ENCODE measurements at places on chromosomes 13 and 19.

DNA sequence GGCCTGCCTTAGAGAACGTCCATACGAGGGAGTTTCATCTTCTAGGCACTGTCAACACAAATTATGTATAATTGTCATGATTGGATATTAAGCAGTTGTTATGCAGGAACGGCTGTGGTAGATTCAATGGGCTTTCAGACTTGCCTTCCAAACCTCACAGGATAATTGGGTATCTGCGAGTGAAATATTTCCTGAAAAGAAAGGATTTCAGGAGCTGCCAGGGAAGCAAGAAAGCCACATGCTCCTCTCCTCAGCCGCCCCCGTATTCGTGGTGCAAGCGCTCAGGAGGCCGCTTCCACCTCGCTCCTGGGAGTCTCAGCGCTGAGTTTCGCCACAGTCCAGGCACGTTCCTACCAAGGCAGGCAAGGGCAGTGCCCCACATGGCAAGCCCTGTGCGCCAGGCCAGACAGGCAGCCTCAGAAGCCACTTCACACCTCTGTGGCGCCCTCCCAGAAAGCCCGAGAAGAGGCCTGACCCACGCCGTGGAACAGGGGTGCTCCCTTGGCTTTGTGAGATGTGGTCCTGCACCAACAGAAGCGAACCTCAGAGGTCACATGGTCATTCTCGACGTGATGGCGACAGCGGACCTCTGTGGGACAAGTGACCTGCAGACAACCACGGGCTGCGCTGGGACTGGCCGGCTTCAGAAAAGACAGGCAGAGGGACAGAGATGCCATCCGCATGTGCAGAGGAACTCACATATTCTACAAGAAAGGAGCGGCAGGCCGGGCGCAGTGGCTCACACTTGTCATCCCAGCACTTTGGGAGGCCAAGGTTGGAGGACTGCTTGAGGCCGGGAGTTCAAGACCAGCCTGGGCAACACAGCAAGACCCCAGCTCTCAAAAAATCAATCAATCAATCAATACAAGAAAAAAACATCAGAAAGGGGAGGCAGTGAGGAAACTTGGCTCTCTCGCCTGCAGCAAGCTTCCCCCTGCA, 41.4 kb downstream of the CEBPG start:
- no peak for DNase-seq

- DNase-seq = peak; percentile 12
These were observed 67.8 kb downstream of the SPACA7 start for GRCh38 chr13:112443995-112444311.

DNA sequence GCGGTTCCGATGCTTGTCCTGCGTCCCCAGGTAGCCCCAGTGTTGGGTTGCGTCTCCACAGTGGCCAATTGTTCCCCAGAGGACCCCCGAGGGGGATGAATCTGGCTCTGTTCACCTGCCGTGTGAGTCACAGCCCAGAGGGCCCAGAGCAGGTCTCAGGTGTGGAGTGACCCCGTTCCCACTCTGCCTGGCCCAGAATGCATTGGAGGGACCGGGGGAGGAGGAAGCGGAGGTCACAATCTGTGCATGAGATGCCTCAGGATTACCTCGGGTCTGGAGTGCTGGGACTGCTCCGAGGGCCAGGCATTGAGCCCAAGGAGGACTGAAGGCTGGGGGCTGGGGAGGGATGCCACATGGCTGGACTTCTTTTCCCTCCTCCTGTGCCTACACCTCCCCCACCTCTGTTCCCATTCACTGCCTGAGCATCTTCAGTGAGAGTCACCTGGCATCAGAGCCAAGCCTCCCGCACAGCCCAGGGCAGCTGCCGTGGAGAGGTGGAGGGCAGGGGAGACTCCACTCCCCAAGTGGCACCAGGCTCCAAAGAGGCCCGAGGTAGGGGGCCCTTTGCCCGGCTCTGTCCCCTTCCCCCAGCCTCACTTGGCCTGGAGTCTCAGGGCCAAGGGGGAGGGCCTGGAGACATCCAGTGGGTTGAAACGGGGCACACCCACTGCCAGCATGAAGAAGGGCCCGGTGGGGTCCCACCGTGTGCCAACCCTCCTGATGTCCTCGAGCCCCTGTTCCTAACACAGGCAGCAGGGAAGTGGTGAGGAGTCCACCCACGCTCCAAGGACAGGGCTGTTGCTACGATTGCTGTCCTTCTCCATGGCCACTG, 81.1 kb downstream of the CHST8 start:
- no peak for DNase-seq

GRCh38 chr19:633786-634639, 676 bp upstream of the POLRMT start:
- no peak for DNase-seq

DNA sequence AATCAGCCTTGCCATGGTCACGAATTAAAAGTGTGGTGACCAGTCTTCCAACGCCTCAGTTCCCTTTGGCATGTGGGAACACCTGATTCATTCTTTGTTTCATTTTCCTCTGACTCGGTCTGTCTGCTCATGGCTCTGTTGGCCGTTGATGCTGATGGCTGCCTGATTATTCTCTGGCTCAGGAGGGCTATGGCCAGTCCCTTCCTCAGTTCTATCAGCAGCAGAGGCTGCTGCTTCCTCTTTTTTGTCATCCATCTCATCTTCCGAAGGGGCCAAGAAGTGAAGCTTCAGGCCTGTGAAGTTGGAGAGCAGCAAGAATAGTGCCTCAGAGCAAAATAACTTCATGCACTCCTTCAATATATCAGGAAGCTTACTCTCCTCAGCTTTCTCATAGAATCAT, 9.5 kb upstream of the MLNR start:
- no peak for DNase-seq

- DNase-seq = peak; percentile 18
These were observed 412.8 kb downstream of the ZNF536 start for GRCh38 chr19:30784850-30785457.

DNA sequence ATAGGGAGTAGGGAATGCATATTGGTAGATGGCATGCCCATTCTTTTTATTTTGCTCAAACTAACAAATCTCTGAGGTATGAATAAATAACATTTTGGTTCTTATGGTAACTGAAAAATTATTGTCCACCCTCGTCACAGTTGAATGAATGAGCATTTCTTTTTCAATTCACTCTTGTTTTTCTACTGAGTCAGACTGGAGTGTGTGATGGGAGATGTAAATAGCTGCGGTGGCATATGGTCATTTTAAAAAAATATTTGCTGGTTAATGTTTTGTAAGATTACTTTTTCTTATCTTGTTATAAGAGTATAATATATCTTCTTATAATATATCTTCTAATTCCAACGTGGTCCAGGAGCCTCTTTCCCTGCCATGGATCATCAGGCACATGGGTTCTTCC, 586.5 kb downstream of the SLITRK5 start:
- DNase-seq = no peak

- DNase-seq = no peak
These were observed 802.7 kb downstream of the PCDH9 start for GRCh38 chr13:66427458-66427861.

DNA sequence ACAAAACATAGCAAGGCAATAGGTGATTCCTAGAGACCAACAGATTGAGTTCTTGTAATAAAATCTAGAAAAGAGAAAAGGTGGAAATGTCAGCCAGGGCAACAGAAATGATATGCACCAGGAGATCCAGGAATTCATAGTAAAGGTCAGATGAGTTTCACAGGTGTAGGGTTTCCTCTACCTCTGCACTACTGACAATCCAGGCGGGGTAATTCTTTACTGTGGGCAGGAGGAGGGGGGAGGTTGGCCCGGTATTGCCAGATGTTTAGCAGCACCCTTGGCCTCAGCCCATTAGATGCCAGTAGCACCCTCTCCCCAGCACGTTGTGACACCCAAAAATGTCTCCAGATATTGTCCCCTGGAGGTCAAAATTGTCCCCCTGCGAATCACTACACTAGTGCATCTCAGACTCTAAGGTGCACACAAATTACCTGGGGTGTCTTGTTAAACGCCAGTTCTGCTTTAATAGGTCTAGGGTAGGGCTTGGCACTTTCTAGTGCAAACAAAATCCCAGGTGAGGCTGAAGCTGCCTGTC, 3.5 kb upstream of the UBAC2 start:
- DNase-seq = no peak

GRCh38 chr19:35350591-35350990, 2.9 kb downstream of the FFAR1 start:
- no peak for DNase-seq

- DNase-seq = no peak
These were observed 10.3 kb downstream of the IER2 start for GRCh38 chr19:13160557-13160956.

DNA sequence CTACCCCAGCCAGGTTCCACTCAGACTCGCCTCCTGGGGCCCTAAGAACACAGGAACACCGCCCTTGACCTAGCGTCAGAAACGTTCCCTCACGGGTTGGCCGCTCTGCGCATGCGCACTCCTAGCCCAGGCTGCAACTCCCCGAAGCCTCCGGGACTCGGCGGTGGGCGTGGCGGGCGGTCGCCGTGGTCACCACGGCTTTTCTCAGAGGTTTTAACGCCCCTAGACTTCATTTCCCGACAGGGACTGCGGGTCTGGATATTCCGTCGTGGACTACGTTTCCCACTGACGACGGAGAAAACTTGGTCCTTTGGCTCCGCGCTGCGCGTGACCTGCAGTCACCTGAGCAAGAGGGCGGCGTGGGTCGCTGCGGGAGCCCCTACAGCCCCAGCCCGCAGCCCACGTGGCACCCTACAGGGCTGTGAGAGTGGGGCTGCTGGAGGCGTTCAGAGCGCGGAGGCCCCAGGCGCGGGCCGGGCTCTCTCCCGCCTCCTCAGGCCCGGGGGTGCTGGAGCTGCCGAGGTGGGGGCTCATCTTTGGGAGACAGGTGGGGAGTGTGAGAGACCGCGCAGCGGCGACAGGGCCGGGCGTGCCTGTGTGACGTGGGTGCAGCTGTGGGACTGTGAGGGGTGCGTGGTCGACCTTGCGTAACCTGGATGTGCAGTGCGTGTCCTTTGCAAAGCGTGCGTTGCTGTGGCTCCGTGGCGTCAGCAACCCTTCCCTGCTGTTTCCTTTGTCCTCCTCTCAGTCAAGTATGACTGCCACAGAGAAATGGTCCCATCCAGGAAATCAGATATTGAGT, 38.0 kb upstream of the ZNF573 start:
- no peak for DNase-seq

- no peak for DNase-seq
These were observed 7.6 kb upstream of the LMNB2 start for GRCh38 chr19:2464389-2464788.

GRCh38 chr13:30192320-30193093, 114.8 kb downstream of the KATNAL1 start:
- no peak for DNase-seq

DNA sequence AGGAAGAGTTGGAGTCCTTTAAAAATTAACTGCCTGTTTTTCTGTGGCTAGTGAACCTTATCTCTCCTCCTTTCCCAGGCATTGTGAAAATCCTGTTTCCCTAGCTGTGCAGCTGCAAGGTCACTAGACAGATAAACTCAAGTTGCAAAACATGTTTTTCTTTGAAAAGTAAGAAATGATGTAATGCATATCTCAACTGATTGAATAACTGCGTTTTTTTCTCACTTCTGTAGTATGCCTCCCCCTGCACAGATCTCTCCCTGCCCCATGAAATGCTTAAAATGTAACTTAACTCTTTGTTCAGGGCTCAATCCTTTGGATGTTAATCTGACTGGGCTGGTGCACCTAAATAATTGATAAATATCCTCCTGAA, 27.7 kb upstream of the CYSLTR2 start:
- DNase-seq = no peak

- peak; percentile 61 for DNase-seq
These were observed 5.8 kb upstream of the FCGRT start for GRCh38 chr19:49506575-49507105.

- no peak for DNase-seq
These were observed 310.4 kb downstream of the SPRY2 start for GRCh38 chr13:80030491-80030890.

GRCh38 chr13:27053902-27054595, 117.6 kb downstream of the USP12 start:
- no peak for DNase-seq

GRCh38 chr19:11017275-11018035, 56.6 kb downstream of the SMARCA4 start:
- DNase-seq = no peak

DNA sequence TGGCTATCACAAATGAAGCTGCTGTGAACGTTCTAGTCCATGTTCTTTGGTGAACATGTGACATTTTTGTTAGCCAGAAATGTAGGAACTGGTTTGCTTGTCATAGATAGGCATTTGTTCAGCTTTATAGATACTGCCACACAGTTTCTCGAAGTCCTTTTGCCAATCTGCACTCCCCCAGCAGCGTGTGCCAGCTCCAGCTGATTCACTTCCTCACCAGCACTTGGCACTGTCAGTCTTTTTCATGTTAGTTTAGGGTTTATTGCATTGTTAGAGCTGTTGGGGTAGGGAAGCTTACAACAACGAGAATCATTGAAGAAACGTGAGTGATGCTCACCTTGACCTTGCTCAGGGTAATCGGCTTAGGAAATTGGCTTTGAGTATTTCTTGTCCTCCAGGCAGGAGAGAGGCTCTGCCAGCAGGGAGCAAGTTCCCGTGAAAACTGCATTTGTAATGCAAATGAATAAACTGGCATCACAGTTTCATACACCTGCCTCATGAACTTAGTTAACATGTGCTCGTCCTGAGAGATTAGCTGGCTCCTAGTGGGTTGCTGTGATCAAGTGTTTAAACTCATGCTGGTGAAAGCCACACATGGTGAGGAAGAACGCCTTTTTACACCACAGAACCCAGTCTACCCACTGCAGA, 83.9 kb downstream of the ING1 start:
- no peak for DNase-seq
